ENCODE measurements at places on chromosomes 7 and 10.

- DNase-seq = no peak
Measured at GRCh38 chr7:195010-195829, 2.8 kb downstream of the FAM20C start.

- peak; percentile 61 for DNase-seq
Measured at GRCh38 chr7:1664711-1665548, 5.1 kb upstream of the ELFN1 start.

DNA sequence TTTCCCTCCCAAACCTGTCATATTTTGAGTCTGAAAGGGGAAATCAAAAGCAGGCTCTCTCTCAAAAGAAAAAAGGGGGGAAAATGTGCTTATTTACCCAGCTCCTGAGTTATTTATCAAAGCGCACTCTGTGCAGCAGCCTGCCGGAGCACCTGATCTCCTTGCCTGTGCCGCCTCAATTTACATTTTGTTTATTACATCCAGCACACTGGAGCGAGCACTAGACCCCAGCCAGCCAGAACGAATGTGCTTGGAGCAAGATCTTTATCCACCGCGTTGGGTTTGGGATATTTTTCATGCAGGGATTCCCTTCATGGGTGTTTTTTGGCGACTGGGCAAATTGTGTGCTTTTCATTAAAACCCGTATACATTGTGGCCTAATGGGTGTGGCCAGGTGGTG, 161.9 kb upstream of the INSYN2A start:
- no peak for DNase-seq

- no peak for DNase-seq
Measured at GRCh38 chr7:5303591-5304505, 21.1 kb downstream of the SLC29A4 start.

DNA sequence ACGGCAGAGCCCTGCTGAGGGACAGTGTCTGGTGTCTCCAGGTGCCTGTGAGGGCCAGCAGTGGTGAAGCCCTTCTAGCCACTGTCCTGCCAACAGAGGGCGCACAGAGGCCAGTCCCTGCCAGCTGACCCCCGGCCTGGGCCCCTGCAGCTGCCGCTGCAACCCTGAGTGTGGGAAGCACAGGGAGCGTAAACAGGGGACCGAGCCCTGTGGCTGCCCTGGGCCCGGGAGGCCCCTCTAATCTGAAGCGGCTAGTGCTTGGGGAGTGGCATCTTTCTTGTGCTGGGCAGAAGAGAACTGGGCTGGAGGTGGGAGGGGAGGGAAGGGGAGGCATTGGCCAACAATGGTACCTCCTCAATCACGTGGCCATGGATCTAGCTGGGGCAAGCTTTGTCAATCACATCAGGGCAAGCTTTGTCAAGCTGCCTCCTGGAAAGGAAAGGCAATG, 34.6 kb downstream of the TRIM8 start:
- DNase-seq = no peak

GRCh38 chr7:47291461-47292081, 290.3 kb downstream of the TNS3 start:
- DNase-seq = no peak

- no peak for DNase-seq
Measured at GRCh38 chr7:18831943-18832342, 285.5 kb downstream of the TWIST1 start.

DNA sequence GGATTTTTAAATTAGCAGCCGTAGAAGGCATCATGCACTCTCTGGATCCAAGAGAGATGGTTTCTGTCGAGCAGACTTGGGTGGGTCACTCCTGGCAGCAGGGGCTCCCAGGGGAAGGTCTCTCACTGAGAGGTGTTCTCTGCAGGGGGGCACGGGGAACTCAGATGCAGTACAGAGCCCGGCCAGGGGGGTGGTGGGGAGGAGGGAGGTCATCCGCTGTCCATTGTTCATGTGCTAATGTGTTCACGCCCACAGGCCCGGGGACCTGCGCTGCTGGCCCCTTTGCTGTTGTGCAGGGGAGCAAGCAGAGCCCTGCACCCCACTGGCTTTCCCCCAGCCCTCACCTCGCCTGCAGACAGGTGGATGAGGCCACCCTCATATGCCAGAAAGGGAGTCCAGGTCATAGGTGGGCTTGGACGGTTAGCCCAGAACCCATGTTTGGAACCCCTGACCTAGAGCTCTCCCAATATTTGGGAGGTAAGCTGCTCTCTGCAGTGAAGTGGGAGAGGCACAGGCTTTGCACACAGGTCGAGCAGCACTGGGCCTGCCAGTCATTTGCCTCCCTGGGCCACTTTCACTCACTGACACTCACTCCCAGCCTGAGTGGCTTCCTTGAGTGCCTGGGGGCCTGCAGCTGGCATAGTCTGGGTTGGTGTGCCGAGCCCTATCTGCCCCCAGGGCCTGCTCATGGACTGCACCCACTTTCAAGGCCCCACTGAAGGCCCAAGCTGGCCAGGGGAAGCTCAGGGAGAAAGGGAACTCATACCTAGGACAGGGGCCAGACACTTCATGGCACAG, 12.6 kb upstream of the TBRG4 start:
- DNase-seq = no peak

DNA sequence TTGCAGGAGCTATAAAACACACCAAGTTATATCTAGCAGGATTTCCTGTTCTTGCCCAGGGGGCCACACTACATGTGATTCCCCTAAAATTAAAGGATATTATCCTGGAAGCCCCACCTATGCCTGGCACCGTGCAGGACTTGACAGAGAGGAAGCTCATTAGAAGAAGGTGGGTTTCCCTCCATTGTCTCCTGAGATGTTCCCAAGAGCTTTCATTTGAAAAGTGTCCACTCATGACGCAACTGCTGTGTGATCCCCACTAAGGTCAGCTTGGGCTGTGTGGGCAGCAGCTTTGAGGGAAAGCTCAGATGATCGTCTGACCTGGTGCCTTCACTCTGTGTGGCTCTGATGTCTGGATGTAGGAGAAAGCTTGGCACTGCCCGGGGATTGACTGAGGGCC, 53.5 kb downstream of the RAMP3 start:
- DNase-seq = no peak

DNA sequence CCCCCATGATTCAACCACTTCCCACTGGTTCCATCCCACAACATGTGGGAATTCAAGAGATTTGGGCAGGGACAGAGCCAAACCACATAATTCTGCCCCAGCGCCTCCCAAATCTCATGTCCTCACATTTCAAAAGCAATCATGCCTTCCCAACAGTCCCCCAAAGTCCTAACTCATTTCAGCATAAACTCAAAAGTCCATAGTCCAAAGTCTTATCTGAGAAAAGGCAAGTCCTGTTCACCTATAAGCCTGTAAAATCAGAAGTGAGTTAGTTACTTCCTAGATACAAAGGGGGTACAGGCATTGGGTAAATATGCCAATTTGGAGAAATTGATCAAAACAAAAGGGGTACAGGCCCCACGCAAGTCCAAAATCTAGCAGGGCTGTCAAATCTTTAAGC, 272.9 kb downstream of the MAGI2 start:
- DNase-seq = no peak

- DNase-seq = no peak
Measured at GRCh38 chr10:121378251-121378801, 219.9 kb downstream of the FGFR2 start.

DNA sequence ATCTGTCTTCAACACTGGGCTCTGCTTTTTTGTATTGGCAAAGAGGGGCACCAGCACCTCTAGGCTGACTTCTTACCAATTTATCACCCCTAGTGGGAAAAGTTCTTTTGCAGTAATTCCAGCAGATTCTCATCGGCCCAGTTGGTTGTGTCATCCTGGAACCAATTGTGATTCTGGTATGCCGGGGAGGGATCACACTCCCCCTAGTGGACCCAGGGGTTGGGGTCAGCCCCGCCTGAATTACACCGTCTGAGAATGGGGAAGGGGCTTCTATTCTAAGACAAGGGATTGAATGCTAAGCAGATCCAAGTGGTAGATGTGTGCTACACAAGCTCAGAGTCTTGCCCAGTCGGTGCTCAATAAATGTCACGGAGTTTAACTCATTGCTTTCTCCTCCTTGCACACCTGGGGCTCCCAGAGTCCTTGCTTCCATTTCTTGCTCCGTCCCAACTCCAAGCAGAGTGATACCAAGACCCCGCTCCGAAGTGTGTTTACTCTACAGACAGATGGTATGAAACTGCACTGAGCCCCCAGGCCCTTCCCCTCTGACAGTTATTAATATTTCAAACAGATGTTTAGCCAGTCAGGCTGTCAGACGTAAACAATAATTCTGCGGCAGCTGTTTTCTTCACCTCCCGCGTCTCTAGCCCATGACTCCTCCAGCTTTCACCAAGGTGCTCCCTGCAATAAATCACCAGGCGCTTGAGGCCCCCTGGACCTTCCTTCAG, 71.9 kb downstream of the C10orf105 start:
- DNase-seq = no peak

- no peak for DNase-seq
Measured at GRCh38 chr7:4025694-4026615, 656.1 kb upstream of the FOXK1 start.

All from activated CD8-positive, alpha-beta memory T cell treated with anti-CD3 and anti-CD28 coated beads, Interleukin-2, amount 50 U/mL, for 4 hours (primary cell).